ENCODE measurements at places on chromosomes 1 and 21. TPM values are rescaled to one million over a fixed set of nuclear protein-coding genes. Genes with fewer than 3 reads are reported as not detected.

GRCh38 chr1:44014365-44015104 is 16.7 kb downstream of the SLC6A9 start:
- no peak for DNase-seq

The ALX3 gene
- polyA plus RNA-seq = 0.16 TPM

GRCh38 chr1:89780721-89781120 is 40.1 kb upstream of the LRRC8D start:
- DNase-seq = no peak

DNA sequence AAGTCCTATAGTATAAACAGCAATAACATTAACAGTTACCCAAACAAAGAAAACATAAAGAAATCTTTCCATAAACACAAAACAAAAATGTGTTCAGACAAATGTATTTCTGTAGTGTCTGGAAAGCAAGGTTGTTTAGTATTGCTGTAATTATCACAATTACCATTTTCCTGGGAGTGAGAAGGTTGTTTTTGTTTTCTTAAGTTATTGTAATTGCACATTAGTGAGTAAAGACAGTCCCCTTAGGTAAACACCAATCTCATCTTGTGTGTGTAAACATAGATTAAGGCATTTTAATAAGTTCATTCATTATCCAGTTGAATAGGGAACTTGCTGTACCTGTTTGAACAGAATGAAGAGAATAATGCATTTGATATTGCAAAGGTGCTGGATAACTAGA is 356.9 kb upstream of the ADGRL4 start:
- DNase-seq = no peak

The ZNF670 gene
- polyA plus RNA-seq = 3.0 TPM

GRCh38 chr1:78799926-78800325 is 150.3 kb downstream of the IFI44 start:
- DNase-seq = no peak

DNA sequence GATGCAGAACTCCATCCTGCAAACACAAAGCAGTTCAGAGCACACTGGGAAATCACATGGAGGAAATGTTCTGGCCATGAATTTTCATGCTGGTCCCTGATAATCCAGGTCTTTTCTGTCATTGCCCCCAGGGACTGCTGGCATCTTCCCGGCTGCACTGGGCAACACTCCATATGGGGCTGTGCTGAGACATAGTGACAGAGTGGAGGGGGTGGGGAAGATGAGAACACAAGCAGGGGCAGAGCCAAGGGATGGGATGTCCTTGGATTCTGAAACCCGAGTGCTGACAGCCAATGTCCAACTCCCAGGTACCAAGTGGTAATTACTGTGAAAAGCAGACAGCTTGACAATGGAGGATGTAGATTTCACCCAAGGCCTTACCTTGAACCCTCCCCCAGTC is 185.7 kb downstream of the HIVEP3 start:
- DNase-seq = no peak

DNA sequence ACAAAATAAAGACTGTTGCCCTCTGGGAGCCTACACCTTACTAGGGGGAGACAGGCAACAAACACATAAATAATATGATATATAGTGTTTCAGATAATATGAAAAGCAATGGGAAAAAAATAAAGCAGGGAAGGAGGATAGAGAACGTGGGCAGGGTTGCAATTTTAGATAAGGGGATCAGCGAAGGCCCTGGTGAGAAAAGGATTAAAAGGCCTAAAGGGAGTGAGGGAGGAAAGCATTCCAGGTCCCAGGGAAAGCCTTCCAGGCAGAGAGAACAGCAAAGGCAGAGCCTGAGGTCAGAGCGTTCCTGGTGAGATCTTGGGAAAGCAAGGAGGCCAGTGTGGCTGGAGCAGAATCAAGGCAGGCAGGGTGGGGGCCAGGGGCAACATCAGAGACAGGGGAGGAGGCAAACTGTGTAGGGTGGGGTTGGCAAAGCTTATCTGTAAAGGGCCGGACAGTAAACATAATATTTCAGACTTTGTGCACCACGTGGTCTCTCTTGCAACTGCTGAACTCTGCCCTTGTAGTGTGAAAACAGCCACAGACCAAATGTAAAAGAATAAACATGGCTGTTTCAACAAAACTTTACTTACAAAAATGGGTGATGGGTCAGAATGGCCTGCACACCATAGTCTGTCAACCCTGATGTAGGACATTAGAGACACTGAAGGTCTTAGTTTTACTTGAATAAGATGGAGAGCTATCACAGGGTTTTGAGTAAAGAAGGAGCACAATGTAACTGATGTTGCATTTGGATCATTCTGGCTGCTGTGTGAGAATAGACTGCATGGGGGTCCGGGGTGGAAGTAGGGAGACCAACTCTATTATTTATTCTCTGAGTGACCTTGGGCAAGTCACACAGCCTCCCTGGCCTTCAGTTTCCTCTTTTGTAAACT is 13.3 kb upstream of the CPT2 start:
- DNase-seq = no peak

The LAMC2 gene
- polyA plus RNA-seq = 10.4 TPM

DNA sequence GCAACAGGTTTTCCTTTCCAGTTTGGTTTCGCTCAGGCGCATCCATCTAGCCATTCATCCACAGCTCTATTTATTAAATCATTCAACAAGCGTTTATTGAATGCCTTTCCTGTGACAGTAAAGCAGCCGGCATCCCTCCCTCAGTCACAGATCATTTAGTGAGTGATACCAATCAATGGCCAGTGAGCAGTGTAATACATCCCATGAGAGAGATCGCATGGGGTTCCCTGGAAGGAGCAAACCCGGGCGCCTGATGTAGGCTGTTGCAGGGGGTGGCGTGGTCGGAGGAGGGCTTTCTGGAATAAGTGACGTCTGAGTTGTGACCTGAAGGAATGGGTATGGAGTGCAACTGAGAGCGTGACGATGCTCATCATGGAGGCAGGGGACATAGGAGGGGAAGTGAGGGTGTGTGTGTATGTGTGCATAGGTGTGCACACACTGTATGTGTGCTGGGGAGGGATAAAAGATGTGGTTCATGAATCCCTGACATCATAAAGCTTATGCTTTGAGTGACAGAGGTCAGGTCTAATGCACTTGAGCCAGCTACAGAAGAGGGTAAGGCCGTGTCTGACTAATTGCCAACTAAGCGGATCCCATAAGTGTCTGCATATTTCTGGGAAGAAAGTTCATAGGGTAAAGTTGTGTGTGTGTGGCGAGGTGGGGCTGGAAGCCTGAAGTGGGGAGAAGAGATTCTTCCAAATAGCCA is 6.6 kb downstream of the FCMR start:
- no peak for DNase-seq

Measured in thymus (tissue), 14 donors.